ENCODE measurements at places on chromosomes 12 and 14. TPM values are rescaled to one million over a fixed set of nuclear protein-coding genes. Genes with fewer than 3 reads are reported as not detected.

GRCh38 chr14:28707814-28708213 lies 58.8 kb upstream of the FOXG1 start:
- no peaks in the 10 kb centered on the region for H3K36me3 ChIP-seq
- peaks cover 33% of the 10 kb centered on the region for H3K27me3 ChIP-seq
- no peak for DNase-seq
- no peaks in the 10 kb centered on the region for H3K4me1 ChIP-seq
- no peak overlapping the region for H3K4me3 ChIP-seq

GRCh38 chr14:58946431-58946830 lies 242.0 kb upstream of the DAAM1 start:
- no peak for DNase-seq
- peaks cover 2% of the 10 kb centered on the region for H3K27me3 ChIP-seq

GRCh38 chr14:77323571-77323970 lies 2.7 kb downstream of the GSTZ1 start:
- no peaks in the 10 kb centered on the region for H3K36me3 ChIP-seq
- no peak overlapping the region for H3K27ac ChIP-seq
- DNase-seq: no peak

CRACR2A gene
- total RNA-seq: 0.13 TPM

GALNT9 gene
- total RNA-seq: not detected

All from osteocyte (in vitro differentiated cells).